ENCODE measurements at places on chromosomes 2 and 18.

GRCh38 chr18:68484241-68484640 lies 230.7 kb downstream of the TMX3 start:
- no peak for DNase-seq

DNA sequence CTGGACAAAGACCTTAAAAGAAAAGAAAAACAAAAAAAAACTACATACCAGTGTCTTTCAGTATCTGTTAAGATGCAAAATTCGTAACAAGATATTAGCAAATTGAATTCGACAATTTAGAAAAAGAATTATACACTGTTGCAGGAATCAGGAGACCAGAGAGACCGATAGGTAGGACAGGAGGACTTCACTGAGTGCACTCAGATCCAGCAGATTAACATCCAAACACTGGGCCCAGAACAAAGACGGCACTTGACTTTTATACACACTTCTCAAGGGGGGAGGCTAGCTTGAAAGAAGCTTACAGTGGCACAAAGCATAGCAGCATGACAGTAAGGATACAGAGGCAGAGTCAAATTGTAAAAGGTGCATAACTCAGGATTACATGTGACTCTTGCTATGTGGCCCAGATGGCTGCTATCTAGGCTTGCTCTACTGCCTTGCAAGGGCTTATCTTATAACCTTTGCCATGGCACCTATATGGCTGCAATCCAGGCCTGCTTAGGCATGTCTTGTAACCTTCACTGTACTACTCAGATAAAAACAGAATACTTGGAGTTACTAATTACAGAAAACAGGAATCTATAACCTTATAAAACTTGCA lies 507.3 kb upstream of the LRRTM4 start:
- no peak for DNase-seq

DNA sequence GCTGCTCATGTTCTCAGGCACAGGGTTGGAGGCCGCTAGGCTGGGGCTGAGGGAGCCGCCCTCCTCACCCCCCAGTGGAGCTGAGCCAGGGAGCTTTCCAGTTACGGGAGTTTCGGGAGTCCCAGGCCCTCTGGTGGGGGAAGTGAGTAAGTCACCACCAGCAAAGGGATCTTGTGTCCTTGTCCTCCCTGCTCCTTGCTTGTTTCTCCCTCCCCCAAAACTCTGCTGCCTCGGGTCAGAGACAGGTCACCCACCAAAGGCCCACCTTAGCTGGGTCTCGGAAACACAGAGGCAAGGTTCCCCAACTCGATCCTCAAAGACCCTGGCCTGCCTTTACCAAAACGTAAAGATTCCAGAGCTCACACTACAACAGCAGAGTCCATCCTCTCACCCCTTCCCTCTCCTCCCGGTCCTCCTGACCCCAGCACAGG lies 60.5 kb upstream of the POMC start:
- DNase-seq, result peak; percentile 40

GRCh38 chr18:58960946-58961722 lies 96.5 kb downstream of the ZNF532 start:
- DNase-seq, result no peak

DNA sequence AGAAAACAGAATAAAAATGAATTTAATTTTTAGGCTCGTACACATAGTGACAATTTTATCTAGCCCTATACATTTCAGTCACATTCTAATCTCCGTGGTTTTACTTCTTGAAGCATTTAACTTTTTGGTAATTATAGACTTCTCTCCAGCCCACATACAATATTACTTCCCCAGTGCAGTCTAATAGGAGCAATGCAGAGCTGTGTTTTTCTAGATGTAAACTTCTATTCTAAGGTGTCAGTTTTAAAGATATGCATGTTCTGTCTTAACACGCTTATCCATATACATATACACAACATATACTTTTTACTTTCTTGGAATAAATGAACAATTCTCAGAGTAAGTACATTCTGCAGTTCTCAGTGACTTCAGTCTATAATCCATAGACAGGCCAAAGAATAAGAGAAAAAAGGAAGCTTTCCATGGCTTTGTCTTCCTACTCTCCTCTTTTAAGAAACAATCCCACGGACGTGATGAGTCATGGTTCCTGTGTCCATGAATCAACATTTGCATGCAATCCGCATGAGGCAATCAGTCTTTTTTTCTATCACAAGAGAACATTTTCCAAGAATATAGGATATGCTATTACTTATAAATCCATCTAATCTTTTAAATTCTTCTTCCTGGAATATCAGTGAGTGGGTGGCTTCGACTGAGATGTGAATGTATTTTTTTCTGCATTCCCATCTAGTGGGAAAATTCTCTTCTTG lies 42.8 kb downstream of the CCDC102B start:
- DNase-seq, result peak; percentile 1

DNA sequence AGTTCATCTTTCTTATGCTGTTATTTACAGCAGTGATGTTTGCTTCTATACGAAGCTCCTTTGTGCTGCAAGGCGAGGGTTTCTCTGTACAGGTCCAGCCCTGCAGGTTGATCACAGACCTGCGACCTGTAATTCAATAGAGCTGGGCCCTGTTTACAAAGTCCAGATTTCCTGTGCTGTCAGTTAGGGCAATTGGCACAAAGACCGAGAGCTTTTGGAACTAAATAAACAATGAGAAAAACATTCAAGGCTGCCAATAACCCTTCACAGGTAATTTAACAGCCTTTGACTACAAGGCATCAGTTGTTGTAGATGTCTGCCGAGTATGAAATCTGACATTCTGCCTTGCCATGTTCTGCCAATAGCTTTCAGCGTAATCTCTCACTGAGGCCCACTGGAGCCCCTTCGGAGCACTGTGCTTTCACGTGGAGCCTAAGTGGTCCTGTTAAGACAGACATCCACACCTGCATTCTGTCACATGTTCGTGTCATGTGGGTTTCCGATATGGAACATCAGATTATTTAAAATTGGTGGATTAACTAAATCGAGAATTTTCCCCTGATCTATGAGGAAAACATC lies 232.5 kb downstream of the PTGR3 start:
- DNase-seq, result no peak

All from CD4-positive, alpha-beta T cell treated with Interleukin-1 beta for 1 hour (primary cell).